ENCODE measurements at places on chromosomes 13 and 19.

DNA sequence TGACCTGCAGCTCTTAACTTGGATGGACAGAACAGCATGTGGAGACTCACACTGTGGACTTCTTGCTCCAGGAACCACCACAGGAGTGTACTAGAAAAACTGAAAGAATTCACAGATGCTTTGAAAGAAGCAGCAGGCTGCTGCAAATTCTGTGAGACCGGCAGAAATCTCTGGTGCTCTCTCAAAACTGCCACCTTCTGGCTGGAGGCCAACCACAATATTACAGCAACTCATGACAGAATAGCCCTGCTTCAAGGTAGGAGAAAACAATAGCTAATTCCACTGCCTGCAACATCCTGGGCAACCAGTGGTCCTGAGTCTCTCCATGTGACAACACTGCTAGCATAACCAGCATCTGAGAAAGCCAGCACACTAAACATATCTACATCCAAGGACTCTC lies 26.9 kb downstream of the CDK8 start:
- no peaks in the 10 kb centered on the region for H3K27me3 ChIP-seq
- H3K4me1 ChIP-seq, result no peaks in the 10 kb centered on the region

- no peak overlapping the region for H3K4me3 ChIP-seq
- H3K27me3 ChIP-seq, result no peaks in the 10 kb centered on the region
- no peaks in the 10 kb centered on the region for H3K4me1 ChIP-seq
- DNase-seq, result no peak
Observed at GRCh38 chr13:112124141-112124540, 57.2 kb downstream of the SOX1 start.

- H3K4me3 ChIP-seq, result no peak overlapping the region
- DNase-seq, result no peak
- peaks cover 12% of the 10 kb centered on the region for H3K4me1 ChIP-seq
- H3K27me3 ChIP-seq, result no peaks in the 10 kb centered on the region
- no peaks in the 10 kb centered on the region for H3K36me3 ChIP-seq
Observed at GRCh38 chr13:45472171-45472705, 7.5 kb downstream of the COG3 start.

GRCh38 chr13:32947411-32948276 lies 68.6 kb upstream of the KL start:
- no peak overlapping the region for H3K4me3 ChIP-seq
- no peaks in the 10 kb centered on the region for H3K36me3 ChIP-seq
- H3K27ac ChIP-seq, result no peak overlapping the region
- no peaks in the 10 kb centered on the region for H3K4me1 ChIP-seq
- H3K27me3 ChIP-seq, result no peaks in the 10 kb centered on the region
- no peak for DNase-seq

DNA sequence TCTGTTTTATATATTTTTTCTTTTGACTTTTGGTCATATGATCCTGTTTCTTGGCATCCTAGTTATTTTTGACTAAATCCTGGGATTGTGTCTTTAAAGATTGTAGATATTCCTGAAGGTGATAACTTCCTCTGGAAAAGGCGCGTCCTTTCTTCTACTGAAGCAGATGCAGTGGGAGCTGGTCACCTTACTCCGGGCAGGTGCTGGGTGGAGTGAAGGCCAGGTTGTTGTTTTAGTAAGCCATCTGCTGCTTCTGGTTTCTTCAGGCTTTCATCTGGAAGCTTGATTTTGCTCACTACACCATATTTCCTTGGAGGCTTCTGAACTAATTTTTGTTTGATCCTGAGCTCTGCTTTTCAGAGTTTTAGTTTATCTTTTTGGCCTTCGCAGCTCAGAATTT lies 21.5 kb downstream of the URI1 start:
- H3K4me3 ChIP-seq, result no peak overlapping the region
- H3K27ac ChIP-seq, result no peak overlapping the region
- no peaks in the 10 kb centered on the region for H3K27me3 ChIP-seq
- no peak for DNase-seq
- H3K36me3 ChIP-seq, result no peaks in the 10 kb centered on the region

Data from colonic mucosa (tissue), 4 donors.